ENCODE measurements at places on chromosomes 4 and X.
A peak's percentile ranks its signal among the peaks of the same experiment; 100 is the strongest.

DNA sequence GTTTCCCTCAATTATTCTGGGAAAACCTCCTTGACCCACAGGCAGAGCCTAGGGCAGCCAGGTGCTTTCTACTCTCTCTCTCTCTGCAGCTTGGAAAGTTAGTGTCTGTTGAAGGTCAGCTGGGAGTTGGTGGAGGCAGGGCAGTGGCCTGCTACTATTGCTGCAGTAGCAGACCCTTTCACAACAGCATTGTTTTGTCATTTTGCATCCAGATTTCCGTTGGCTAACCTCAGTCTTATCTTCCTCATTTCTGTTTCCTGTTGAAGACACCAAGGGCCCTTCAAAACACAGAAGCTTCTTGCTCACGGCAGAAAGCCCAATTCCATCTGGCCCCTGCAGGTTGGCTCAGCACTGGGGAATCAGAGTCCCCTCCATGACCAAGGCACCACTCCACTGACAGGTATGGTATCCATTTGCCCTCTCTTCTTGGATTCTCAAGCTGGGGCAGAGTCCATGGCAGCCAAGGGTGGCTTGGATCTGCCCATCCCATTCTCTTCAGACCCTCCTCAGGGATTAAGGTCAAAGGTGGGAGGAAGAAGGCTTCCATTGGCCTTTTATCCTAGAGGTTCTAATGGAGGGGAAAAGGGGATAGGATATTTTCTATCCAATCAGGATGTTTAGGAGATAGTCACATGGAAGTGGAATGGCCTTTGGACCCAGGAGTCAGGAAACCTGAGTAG, 24.6 kb downstream of the VSIG4 start:
- peak; percentile 95 for DNase-seq

GRCh38 chr4:21195682-21196081, 495.4 kb downstream of the PACRGL start:
- no peak for DNase-seq

- no peak for DNase-seq
These were observed 89.7 kb upstream of the PPARGC1A start for GRCh38 chr4:23979534-23979933.

DNA sequence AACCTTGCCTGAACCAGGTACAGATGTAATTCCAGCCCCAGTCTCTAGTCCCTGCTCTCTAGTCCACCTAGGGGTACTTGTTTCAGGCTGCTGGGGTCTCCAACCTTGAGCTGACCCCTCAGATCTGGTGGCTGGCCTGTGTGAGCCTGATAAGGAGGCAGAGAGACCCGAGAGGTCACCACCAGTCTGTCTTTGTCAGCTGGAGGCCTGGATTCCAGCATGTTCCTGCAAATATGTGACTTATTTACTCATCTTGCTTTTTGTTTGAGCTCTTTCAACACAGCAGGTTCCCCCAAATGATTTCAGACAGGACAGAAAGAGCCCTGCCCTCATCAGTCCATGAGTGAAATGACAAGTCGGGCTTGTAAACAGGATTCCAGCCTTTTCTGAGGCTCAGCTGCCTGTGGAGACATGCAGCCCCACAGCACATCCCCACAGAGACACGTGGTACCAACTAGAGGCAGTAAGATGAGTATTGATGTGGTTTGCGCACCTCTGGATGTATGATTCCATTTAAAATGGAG, 37.5 kb upstream of the STK26 start:
- DNase-seq: no peak

- DNase-seq: no peak
These were observed 99.5 kb downstream of the ARHGAP6 start for GRCh38 chrX:11566173-11566572.
